ENCODE measurements at places on chromosomes 7 and 10. TPM values are rescaled to one million over a fixed set of nuclear protein-coding genes. Genes with fewer than 3 reads are reported as not detected.

DNA sequence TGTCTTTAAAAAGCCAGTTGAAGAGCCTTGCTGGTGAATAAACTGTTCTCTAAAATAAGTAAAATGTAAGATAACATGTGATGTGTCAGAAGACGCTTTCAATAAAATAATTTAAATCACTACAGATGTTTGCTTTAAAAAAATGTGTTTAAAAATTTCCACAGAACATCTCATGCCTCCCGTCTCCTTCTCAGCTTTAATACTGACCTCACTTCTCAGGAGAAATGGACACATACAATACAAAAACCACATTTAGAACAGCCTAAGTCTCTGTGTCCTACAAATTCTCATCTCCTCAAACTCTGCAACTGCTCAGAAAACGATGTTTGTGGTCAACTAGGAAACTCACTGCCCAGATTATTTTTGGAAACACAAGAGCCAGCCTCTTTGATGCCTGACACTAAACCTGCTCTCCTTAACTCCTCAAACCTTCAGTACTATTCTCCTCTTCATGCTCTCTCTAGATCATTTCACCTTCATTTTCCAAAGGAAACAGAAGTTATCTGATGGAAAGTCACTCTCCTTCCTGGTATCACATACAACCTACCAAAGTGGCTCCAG is 120.3 kb downstream of the ZNF438 start:
- DNase-seq, result peak; percentile 5

- DNase-seq, result no peak
Observed at GRCh38 chr7:149733924-149734790, 39.2 kb downstream of the ZNF467 start.

CHN2 gene
- 0.32 TPM for total RNA-seq

DNA sequence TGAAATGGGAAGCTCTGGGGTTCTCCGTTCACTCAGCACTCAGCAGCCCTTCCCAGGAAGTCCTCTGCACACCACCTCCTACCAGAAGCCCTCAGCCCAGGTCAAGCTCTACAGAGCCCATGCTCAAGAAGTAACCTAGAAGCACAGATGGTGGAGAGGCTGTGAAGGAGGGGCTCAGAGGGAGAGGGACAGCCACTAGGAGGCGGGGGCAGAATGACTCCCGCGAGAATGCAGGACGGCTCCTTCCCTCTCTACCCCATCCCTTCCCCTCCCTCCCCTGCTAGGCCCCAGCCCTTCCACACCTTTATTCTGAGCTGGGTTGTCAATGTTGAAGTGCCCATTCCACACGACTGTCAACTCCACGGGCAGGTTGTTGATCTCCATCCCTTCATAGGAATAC is 373.2 kb downstream of the PLXNA4 start:
- DNase-seq, result no peak

DNA sequence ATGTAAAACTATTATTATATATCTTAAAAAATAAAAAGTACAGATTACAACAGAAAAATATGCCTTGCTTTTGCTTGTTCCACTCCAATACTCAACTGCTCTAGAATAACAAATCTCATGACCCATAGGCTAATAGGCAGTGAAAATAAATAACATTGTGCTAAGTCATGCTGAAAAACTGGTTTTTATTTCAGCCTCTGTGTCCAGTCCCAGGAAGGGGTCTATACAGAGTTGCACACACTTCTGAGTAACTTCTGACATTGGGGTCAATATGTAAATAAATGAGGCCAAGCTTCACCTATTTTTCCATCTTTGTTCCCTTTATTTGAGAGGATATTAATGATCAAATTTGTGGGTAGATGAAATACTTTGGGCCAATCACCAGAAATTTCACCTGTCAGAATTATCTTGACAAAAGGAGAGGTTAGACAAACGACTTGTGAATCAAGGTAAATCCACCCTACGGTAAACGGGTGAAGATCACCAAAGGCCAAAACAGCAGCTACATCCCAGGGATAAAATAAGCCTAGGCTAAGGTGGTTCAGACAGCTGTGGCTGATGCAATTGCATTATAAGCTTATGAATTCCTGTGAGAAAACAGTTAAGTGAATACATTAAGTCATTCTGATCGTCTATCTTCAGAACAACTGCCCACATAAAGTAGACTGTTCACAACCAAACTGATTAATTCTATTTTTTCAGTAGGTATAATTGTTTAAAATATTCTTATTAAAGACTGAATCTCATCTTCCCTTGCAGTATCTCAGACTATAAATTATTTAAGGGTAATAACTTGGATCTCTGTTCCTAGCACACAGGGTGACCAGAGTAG is 87.5 kb downstream of the UBE2H start:
- peak; percentile 50 for DNase-seq

GRCh38 chr7:3762146-3762831 is 461.2 kb downstream of the SDK1 start:
- no peak for DNase-seq

All from fibroblast of villous mesenchyme (primary cell).